Suppressor macrophage treated with lipopolysaccharide for 4 hours (primary cell): ENCODE measurements at places on chromosomes 4 and X.

- no peak for DNase-seq
Measured at GRCh38 chr4:10201381-10202223, 85.0 kb upstream of the WDR1 start.

- DNase-seq = peak; percentile 3
Measured at GRCh38 chrX:103730147-103730795, 19.6 kb downstream of the TMEM31 start.

DNA sequence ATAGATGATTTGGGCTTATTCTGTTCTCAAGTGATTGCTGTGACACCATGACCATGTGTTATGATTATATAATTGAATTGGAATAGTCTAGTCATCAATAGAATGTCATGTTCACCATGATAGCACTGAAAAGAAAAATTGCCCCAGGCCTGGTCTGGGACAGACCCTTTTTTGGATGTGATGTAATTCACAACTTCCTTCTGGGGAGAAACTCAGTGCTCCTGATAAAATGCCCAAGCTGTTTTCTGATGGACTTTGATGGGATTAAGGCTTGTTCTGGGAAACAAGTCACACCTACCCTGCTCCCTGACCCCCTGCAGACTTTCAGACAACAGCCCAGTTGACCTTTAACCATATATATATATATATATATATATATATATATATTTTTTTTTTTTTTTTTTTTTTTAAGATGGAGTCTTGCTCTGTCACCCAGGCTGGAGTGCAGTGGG lies 65.3 kb downstream of the RHOH start:
- peak; percentile 50 for DNase-seq

DNA sequence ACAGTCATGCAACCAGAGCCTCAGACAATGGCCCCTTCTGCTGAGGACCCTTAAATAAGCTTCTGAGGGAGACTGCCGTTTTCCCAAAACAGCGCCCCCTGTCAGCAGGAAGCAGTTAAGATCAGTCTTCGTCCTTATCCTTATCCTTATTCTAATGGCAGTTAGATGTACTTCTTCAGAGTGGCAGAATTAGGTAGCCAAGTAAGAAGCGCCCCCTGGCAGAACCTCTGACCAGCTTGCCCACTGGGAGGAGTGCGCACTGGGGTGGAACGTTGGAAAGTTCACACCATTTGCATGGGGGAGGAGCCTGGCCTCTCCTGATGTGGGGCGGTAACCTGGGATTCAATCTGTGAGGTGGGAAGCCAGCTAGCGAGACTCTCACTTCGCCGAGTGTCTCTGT lies 133.6 kb upstream of the QRFPR start:
- DNase-seq = no peak

DNA sequence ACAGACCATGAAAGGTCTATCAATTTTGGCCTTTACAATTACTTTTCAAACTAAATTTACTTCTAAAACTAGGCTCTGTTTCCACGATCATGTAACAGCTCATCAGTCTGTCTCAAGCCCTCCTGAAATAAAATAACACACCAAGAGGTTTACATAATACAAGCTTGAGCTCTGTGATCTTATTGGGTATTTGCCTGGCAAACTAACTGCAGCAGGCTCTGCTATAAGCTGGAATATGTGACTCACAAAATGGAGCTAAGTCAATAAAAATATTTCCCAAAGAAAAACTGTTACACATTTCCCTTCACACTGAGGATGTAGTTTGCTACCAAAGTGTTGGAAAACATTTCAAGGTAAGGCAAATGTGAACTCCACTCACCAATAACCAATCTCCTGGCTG lies 94.7 kb upstream of the GPM6B start:
- DNase-seq = no peak

GRCh38 chrX:111505783-111506182 lies 5.7 kb upstream of the SERTM2 start:
- no peak for DNase-seq

GRCh38 chrX:130482871-130483270 lies 81.1 kb downstream of the RBMX2 start:
- no peak for DNase-seq
